ENCODE measurements at places on chromosomes 3 and 15. TPM values are rescaled to one million over a fixed set of nuclear protein-coding genes. Genes with fewer than 3 reads are reported as not detected.

- no peak for DNase-seq
Measured at GRCh38 chr3:24367664-24368264, 126.9 kb downstream of the THRB start.

DNA sequence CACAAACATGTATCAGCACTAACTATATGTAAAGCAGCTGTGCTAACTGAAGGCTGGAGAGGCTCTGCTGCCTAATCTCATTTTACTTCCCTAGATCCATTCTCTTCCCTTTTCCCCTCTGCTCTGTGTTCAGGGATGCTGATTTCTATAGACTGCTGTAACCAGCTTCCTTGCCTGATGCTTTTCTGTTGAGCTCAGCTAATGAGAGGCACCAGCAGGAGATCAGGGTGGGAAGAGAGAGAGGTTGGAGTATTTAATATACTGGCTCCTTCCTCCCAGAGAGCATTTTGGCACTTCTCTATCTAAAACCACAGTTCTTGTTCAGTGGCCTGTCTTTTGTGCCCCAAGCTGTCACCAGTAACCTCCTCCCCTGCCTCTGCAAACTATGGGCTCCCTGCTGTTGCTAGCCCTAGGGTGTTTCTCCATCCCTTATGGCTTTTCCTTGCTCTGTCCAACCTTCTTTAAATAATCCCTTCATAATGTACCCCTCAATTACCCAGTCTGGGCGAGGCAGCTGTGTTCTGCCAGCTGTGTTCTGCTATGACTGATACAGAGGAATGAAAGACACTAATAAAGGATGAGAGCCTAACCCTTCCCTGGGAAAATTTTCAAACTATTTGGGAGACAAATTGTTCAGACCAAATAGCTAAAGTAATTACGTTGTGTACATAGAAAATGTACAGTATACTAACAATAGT lies 69.5 kb downstream of the CADPS start:
- no peak for DNase-seq

Gene FAIM
- polyA plus RNA-seq: 9.0 TPM

DNA sequence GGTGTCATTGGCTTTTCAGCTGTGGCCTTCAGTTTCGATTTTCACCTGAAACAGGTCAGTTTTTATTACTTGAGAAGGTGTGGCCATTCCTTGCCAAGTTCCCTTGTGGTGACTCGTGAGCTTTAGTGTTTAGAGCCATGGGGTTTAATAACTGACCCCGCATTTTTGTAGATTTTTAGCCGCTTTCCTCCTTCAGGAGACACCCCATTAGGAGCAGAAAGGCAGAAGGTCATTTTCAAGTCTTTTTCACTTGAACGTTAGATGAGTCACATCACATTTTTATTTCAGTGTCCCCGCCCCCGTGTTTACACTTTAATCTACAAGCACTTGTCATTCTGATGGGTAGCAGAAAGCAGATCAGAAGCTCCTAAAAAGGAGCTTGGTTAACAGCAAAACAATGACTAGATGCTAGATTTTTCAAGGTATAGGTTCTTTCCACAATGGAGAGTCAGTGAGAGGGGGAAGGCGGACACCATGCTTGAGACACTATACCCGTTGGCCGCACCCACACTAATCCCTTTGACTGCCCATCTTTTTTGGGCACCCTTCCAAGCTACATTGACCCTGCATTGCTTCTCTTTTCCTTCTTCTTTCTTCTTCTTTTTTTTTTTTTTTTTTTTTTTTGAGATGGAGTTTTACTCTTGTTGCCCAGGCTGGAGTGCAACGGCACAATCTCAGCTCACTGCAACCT lies 132.7 kb downstream of the GHSR start:
- DNase-seq: no peak

DNA sequence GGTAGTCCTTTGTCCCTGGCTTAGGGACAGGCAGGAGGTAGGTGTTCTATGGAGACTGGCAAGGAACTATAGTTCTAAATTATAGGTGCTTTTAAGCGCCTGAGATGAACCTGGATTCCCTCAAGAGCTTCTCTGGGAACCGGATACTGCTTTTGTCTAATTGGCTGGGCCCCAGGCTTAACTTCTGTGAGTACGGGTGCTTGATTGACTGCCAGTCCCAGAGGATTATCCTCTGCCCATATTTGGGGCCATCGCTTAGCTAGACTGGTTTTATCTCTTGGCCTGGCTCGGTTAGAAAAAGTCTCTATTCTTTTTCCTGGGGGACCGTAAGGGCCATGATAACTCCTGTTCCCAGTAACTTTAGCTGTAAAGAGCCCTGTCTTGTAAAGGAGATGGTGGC lies 339.1 kb downstream of the KCNH8 start:
- no peak for DNase-seq

Gene ALG1L2
- polyA plus RNA-seq: 2.0 TPM

DNA sequence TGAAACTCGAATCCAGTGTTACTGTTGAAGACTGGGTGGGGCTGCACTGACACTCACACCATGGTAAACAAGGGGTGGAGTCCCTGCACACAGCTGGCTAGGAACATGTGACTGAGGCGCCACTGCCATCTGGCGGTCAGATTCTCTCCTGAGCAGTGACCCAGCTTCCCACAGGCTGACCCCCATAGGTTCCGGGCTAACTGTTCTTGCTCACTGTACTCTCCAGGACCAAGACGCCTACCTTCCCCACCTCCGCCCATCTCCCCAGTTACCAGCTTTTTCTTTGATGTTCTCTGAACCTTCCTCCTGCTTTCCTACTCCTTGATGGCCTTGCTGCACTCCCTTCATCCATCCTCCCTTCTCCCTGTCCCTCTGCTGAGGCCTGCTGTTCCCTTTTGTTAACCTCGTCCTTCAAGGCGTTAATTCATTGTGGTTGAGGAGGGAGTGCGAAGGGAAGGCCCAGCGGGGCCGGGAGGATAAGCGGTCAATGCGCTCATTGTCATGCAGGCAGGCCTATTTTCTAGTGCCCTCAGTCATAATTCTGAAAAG lies 115.2 kb downstream of the ATP8B4 start:
- DNase-seq: peak; percentile 89

DNA sequence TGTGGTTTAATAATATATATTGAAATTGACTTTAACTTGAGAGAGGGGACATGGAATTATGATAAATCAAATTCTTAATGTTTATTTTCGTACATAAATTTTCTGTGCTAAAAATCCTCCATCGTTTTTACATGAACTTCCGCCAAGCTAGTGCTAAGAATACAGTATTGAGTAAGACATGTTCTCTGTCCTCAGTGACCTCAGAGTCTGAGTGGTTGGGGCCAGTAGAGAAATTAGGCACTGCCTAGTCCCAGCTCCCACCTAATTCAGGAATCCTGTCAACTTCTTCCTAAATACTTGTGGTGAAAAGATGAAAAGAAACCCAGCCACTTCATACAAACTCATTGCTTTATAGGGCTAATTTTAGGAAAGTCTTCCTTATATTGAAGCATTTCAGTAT lies 110.3 kb downstream of the PPP2R3A start:
- no peak for DNase-seq

DNA sequence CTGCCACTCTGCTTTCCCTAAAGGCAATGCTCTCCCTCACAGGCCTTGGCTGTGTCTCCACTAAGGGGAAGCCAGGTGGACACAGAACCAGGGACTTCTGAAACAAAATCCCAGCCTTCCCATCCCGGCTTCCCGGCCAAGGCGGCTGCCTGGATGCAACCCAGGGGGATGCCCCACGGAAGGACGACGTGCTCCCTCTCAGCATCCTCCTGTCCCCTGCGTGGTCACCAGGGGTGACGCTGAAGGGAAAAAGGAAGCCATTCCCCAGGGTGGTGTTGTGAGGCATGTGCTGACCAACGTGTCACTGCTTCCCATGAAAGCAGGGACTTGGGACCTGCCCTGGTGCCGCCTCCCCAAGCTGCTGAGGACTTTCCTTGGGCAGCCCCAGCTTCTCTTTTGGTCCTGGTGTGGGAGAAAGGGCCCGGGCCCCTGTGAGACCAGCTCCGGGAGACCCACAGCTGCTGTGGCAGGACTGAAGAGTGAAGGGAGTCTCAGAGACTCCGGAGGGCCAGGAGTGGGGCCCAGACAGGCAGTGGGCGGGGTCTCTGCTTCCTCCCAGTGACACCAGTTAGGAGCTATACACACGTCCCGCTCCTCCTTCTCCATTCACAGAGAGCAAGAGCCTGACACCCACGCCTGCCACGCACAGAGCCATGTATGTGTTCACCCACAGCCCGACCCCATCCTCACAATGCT lies 139.2 kb downstream of the NUP210 start:
- DNase-seq: no peak

DNA sequence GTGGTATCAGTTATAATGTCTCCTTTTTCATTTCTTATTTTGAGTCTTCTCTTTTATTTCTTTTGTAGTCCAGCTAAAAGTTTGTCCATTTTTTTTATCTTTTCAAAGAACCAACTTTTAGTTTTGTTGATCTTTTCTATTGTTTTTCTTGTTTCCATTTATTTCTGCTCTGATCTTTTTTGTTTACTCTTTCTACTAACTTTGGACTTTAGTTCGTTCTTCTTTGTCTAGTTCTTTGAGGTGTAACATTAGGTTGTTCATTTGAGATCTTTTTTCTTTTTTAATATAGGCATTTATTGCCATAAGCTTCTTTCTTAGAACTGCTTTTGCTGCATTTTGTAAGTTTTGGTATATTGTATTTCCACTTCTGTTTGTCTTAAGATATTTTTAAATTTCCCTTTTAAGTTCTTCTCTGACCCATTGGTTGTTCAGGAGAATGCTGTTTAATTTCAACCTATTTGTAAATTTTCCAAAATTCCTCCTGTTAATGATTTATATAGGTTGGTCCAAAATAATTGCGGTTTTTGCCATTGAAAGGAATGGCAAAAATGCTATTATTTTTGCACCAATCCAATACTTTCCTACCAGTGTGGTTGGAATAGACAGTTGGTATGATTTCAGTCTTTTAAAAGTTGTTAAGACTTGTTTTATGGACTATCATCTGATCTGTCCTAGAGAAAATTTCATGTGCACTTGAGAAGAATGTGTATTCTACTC lies 51.2 kb downstream of the KAT2B start:
- no peak for DNase-seq

- no peak for DNase-seq
Measured at GRCh38 chr15:59792359-59792758, 103.2 kb upstream of the BNIP2 start.

- no peak for DNase-seq
Measured at GRCh38 chr3:137762674-137763593, 1.2 kb upstream of the SOX14 start.

Gene REC114
- polyA plus RNA-seq: not detected

Gene HYKK
- polyA plus RNA-seq: 2.1 TPM

Gene PAQR9
- polyA plus RNA-seq: not detected
